ENCODE measurements at places on chromosomes 1 and 21.

- DNase-seq, result no peak
Observed at GRCh38 chr1:161676958-161677689, 14.2 kb downstream of the FCGR2B start.

GRCh38 chr1:59393211-59394180 is 96.6 kb downstream of the FGGY start:
- DNase-seq, result no peak

DNA sequence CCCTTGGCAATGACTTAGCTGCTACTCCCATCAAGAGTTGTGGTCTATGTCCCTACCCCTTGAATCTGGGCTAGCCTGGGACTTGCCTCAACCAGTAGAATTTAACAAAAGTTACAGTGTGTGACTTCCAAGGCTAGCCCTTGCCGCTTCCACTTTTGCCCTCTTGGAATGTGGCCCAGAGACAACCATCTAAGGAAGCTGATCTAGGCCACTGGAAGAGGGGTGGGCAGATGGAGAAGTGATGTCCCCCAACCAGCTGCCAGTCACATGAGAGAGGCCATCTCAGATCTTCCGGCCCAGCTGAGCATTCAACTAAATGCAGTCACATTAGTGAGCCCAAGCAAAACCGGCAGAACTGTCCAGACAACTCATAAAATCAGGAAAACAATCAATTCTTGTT is 115.1 kb downstream of the TOMM20 start:
- DNase-seq, result peak; percentile 70

DNA sequence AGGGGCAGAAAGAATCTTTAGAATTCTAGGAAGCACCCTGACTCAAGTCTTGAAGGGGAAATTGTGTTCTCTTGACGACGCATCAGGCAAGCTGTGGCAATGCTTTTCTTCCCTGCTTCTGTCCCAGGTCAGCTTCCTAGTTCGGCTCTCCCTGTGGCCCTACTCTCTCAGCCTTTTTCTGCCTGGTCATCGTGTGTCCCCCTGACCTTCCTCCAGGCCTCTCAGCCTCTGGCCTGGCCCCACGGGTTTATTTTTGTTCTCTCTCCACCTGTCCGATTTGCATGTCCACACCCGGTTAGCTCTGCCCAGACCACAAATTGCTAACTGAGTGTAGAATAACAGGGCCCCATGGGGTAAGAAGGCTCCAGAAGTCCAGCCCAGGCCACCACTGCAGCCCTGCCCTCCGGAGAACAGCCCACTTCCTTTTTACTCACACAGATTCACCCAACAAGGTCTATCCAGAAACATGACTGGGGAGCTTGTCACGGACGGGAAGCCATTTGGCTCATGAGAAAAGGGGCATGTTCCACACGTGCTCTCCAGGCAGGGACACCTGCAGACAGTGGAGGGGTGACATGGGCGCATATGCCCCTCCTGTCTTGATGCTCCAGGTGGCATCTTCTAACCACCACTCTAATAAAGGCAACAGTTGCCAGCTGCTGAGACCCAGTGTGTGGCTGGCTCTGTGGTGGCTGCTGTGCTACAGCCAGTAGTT is 9.8 kb downstream of the KCNN3 start:
- peak; percentile 26 for DNase-seq

DNA sequence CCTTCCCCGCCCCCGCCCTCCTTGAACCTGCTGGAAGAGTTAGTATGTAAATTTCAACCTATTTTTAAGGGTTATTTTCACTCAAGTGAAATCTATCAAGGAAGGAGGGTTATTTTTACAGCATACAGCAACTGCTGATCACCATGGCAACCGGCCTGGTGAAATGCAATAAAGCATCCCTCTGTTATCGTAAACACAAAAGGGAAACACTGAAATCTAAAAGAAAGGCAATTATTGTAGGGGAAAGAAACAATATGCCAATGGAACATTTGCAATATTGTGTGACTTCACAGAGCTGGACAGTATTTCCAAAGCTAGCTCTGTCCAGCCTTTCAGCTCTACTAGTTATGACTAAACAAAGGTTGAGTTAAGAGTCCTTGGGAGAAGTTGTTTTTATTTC is 588.3 kb upstream of the PBX1 start:
- DNase-seq, result no peak

DNA sequence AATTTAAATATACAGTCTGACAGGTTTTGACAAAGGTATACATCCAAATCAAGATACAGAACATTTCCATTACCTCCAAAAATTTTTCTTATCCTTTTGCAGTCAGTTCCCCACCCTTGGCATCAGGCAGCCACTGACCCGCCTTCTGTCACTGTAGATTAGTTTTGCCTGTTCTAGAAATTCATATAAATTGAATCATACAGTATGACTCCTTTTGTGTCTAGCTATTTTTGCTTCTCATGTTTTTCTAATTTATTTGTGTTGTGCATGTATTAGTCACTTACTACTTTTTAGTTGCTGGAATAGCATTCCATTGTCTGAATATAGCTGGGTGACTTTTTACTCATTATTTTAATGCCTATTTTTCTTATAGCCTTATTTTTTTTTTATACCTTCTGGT is 3.8 kb downstream of the UTP25 start:
- no peak for DNase-seq

GRCh38 chr21:42237577-42237976 is 18.6 kb downstream of the ABCG1 start:
- DNase-seq, result no peak

GRCh38 chr1:196607981-196608380 is 259 bp downstream of the KCNT2 start:
- DNase-seq, result no peak

- no peak for DNase-seq
Observed at GRCh38 chr1:238345837-238346236, 455.1 kb upstream of the ZP4 start.

GRCh38 chr1:78141531-78142231 is 95.9 kb downstream of the GIPC2 start:
- no peak for DNase-seq

GRCh38 chr1:7501723-7502603 is 269.1 kb upstream of the VAMP3 start:
- no peak for DNase-seq

DNA sequence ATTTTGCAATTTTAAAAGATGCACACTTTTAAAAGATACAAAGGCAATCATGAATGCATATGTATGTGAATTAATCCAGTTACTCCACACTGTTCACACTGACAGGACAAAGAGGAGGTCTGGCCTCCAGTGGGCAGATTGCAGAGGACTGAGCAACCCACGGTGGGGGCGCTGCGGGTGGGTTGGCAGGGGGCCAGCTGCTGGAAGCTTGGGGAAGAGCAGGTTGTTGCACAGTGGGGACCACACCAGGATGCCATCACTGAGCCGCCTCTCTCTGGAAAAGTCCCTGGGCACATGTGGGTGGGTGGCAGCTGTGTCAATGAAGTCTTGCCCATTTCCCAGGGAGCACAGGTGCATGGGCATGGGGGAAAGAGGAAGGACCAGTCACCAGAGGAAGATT is 12.7 kb upstream of the PADI4 start:
- no peak for DNase-seq

- peak; percentile 88 for DNase-seq
Observed at GRCh38 chr1:159923203-159924024, 1.9 kb downstream of the TAGLN2 start.

DNA sequence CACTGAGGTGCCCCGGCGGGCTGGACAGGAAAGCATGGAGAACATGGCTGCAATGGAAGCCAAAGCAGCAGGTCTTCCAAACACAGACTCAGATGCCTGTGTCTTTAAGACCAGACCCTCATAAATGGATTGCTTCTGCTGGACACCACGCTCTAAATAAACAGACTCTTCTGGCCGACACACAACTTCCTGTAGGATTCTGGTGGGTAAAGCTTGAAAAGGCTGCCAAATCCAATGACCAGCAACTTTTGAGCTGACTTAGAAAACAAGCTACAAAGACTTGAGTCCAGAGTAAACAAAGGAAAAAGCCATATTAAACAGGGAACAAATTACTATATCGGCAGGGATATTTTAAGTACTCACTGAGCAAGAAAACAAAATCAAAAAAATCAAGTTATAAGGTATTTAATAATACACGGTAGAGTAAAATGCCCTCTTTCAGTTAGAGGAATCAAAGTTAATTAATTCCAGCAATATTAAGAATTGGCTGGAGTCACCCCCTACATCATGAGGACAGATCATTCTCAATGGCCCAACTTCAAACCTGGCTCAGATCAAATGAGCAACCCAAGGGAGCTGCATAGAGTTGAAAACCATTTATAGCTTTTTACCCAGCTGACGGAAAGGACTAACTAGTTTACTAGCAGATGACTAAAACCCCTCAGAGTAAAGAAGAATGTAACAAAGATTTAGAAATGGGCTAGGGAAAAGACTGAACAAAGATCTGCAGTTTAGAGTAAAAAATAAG is 102.4 kb downstream of the TGFBR3 start:
- no peak for DNase-seq

- no peak for DNase-seq
Observed at GRCh38 chr1:240539769-240540414, 72.1 kb downstream of the GREM2 start.

DNA sequence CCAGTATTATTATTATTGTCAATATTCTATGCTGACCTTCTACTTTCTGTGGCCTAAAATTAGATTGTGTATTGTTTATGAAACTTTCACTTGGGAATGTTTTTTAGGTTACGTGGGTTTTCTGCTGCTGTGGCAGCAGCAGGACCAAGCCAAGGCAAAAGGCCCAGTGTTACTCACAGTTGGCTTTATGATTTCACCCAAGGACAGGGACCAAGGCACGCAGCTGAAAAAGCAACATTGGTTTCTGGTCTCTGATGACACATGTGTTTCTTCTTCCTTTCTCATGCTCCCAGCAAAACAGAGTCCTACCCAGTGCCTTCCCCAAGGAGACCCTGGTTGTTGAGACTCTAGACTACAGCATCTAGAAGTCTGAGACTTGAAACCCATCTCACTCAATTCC is 413.7 kb downstream of the SETD4 start:
- DNase-seq, result no peak

DNA sequence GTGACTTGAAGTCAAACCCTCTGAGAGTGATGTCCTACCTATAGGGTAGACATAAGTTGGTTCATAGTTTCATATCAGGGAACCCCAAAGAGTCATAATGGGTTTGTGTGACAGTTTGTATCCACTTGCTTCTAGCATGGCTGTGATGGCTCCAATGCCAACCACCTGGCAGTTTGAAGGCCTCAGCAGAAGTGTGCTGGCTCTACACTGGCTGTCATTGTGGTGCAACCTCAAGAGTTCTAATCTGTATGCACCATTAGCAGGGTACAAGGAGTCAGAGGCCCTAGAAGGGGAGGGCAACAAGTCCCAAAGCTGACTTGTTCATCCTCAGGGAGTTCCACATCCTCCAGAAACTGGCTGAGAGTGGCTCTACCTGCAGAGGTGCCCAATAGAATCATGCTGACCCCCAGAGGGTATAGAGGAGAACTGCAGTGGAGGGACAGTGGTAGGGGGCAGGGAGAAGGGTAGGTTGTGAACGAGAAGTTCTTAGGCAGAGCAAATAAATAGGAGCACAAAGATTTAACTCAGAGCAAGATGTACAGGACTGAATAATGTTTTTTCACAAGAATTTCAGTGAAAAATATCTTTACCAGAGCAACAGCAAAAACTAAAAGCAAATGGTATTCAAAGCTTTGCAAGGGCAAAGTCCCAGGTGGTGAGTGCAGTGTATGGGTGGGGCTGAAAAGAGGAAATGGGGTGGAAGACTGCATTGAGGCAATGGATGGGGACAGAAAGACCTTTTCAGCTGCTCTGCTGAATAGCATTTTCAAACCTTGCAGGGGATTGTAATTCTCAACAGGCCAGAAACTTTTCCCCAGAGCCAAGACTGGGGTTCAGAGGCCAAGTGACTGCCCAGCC is 3.2 kb downstream of the FCRL2 start:
- DNase-seq, result no peak

DNA sequence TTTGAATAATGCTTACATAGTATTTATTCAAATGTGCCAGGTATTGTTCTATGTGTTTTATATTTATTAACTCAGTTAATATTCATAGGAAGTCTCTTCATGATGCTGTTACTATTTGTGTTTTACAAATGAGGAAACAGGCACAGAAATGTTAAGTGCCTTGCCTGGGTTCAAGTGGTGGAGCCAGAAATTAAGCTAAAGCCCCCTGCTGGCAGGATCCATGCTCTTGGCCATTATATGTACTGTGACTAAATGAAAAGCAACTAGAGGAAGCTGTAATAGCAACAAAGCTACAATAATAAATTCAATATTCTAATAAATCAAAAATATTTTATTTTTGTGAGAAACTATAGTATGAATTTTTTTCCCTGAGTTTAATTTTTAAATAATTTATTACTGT is 30.0 kb downstream of the IARS2 start:
- peak; percentile 28 for DNase-seq

DNA sequence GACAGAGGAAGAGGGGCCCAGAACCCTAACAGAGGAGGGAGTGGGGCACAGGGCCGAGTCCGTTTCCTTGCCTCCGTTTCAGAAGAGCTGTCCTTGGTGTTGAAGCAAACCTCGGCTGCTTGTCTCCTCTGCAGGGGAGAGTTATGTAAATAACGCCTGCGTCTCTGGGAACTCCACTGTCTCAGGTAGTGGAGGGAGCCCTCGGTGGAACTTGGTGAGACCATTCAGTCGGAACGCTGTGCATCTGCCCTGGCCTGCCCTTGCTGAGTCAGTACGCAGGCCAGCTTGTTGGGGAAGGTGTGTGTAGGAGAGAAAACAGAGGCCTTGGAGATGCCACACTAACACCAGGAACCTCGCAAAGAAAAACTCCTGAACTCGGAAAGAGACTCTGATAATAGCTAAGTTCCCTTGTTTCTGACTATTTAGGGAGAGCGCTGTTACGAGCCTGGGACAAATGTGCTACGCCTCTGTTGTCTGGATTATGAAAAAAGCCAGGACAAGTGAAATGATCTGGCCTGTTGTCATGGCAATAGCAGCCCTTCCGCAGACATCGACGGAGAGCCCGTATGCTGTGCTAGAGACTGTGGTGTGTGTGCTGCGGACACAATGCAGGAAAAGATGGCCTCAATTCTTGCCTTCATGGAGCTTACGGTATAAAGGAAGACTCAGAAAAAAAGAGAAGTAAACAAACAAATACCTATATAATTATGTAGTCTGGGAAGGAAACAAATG is 94.6 kb upstream of the AKT3 start:
- DNase-seq, result no peak

DNA sequence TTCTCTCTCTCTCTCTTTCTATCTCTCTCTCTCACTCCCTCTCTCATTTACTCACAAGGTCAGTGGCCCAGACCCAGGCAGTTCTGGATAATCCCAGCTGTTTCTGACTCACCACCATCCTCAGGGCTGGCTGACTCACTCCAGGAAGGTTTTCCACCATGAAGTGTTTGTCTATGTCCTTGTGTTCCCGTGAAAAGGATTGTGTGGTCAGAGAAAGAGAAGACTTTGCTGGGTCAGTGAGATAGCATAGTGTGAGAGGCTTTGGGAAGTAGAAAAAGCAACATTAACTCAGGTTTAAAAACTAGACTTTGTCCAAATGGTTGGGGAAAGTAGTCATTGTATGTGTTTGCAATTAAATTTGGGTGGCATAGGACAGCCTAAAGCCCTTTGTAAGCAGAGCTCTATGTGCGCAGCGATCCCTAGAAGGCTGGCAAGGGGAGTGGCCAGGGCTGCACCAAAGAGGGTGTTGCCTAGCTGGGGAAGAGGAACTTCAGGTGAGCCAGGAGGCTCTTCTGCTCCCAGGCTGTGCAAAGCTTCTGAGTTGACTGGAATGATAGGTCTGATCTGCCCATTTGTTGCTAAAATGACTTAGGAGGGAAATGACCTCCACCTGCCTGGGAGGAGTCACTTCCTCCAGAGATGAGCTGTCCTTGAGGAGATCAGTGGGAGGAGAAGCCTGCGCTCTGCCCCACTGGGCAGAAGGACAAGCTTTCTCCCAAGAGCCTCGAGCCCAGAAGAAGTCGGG is 4.9 kb upstream of the CAPN2 start:
- peak; percentile 60 for DNase-seq

Data from suppressor macrophage (primary cell).